ENCODE measurements at places on chromosomes 6 and 20.

- no peak for DNase-seq
Measured at GRCh38 chr6:43775535-43775885, 5.5 kb downstream of the VEGFA start.

DNA sequence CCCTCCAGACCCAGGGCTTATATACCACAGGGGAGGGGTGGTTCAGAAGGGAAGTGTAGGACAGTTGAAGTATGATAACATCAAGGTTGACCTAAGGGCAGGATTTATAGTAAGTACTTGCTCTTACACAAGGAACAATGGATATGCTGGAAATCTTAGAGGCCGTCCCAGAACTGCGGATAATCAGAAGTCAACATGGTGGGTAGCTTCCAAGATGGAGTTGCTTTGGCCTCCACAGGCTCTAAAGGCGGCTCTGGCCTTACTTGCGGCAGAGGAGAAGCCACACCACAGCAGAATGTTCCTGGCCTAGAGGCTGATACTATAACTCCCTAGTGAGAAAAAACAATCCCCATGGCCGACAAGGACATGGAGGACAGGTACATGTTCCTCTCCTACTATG lies 344.7 kb downstream of the CDC5L start:
- no peak for DNase-seq

GRCh38 chr6:28207510-28208110 lies 17.5 kb upstream of the ZSCAN9 start:
- no peak for DNase-seq

- DNase-seq = no peak
Measured at GRCh38 chr6:98845211-98846020, 11.0 kb downstream of the POU3F2 start.

DNA sequence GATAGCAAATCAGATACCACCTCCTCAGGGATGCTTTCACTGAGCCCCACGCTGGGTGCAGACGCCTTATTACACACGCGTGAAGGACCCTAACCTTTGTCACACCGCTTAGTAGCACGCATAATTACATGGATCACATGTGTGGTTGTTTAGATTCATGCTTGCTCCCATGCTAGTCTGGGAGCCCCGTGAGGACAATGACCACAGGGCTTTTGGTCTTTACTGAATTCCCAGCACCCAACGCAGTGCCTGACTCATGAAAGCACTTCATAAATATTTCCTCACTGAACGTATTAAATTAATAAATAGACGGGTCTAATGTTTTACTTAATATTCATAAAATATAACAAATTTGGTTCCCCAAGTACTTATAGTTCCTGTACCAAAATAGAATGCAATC lies 132.5 kb downstream of the ALDH8A1 start:
- DNase-seq = no peak

- DNase-seq = no peak
Measured at GRCh38 chr6:53134601-53135235, 13.9 kb downstream of the GCM1 start.

DNA sequence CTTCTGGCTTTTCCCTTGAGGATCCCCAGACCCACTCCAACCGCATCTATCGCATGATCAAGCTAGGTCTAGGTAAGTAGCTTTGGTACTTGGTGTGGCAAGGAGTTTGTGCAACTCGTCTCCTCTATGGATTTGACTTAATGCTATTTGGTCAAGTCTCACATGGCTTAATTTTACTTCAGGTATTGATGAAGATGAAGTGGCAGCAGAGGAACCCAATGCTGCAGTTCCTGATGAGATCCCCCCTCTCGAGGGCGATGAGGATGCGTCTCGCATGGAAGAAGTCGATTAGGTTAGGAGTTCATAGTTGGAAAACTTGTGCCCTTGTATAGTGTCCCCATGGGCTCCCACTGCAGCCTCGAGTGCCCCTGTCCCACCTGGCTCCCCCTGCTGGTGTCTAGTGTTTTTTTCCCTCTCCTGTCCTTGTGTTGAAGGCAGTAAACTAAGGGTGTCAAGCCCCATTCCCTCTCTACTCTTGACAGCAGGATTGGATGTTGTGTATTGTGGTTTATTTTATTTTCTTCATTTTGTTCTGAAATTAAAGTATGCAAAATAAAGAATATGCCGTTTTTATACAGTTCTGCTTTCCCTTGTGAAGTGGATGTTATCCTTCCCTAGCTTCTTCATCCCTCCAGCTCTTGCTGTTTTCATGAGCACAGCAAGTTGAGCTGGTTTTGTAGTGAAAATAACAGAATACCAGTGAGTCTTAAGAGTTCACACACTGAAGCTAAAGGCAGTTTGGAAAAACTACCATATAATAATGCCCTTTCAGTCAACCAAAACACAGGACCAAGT lies 3.8 kb downstream of the SLC35B2 start:
- DNase-seq = no peak

- DNase-seq = no peak
Measured at GRCh38 chr20:49559411-49560081, 8.4 kb downstream of the PTGIS start.

DNA sequence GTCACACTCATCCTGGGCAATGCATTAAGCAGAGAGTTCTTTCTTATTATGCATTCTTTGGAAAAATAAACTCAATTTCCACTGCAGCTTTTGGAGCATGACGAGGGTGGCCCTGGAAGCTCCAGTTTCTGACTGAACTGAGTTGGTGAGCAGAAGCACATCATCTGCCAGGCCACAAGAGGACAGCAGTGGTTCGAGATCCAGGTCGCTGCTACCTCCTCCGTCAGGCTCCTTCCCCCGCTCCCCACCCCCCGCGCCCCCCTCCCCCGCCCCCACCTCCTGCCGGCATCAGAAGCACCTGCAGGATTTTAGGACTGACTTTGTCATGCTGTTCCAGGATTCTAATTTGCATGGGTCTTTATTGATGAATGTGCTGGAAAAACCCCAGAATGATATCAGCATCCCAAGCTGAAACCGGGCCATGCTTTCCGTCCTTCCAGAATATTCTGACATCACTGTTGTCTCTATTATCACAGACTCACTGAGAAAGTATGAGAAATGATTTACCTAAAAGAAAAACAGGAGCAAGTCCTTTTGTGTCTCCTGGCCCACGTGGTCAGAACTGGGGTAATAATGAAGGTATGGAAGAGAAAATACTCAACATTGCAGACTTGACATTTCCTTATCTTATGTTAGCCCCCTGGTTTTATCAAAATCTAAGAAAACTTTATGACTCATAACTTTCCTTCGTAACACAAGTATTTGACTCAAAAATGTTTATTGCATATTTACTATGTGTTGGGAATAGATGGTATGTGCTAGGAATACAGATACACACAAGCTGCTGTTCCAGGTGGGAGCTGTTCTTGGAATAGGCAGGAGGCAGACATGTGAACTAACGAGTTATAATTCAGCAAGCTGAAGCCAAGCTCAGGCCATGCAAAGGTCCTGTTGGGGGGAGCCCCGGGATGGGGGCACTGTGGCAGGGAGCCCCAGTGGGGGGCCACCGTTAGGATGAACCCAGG lies 220.2 kb upstream of the EXOC2 start:
- no peak for DNase-seq

DNA sequence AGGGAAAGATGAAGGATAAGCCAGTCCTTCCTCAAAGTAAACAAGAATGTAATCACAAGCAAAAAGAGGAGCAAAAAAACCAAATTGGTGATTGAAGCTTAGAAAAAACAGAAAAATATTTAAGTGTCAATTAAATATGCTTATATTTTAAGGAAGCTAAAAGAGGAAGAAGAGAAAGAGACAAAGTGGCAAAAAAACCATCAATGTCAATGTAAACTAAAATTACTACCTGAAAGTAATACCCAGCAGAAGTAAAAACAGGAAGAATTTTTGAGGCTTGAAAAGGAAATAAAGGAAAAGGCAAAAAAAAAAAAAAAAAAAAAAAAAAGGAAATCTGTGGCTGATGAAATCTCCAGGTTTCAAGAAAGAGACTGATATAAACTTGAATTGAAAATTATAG lies 36.2 kb upstream of the OGFRL1 start:
- DNase-seq = no peak

GRCh38 chr6:34574647-34575293 lies 18.6 kb upstream of the SPDEF start:
- no peak for DNase-seq

- DNase-seq = no peak
Measured at GRCh38 chr6:149324428-149324827, 6.9 kb downstream of the TAB2 start.

GRCh38 chr20:10453241-10453640 lies 18.1 kb downstream of the SLX4IP start:
- no peak for DNase-seq

DNA sequence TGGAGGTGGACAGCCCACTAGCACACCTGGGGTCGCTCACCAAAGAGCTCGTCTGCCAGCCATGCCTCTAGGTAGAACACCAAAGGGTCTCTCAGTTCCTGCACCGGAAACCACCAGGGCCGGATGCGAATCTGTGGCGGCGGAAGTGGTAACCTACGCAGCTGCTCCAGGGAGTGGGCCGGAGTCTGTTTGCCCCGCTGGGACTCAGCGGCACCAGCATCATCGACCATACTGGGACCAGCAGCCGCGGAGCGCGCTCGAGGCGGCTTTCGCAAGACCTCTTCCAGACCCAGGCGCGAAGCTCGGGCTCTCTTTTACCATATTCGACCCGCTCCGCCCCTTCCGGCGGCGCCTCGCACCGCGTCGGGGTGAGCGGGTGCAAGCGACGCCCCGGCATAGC lies at the start of gene OOEP:
Gene OOEP, minus strand, starts transcription at position 335 of the 400 bp plus-strand sequence. Its CDS starts 105 bp downstream, at position 230.
- no peak for DNase-seq

- DNase-seq = no peak
Measured at GRCh38 chr6:20350215-20350614, 51.5 kb upstream of the E2F3 start.

GRCh38 chr6:94955156-94955555 lies 622.2 kb upstream of the MANEA start:
- DNase-seq = no peak

DNA sequence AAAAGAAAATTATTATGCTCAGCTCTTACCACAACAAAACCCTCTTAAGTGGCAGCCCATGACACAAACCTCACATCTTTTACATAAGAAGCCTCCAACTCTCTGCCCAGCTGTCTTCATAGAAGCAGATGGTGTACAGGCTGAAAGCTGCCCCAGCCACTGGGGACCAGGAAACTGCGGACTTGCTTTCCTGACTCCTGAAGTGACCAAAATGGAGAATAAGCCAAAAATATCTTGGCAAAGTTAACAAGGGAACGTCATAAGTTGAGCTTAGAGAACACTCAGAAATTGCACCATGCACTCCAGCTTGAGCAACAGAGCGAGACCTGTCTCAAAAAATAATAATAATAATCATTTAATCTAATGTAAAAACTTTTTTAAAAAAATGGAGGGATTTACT lies 160.3 kb upstream of the CDYL start:
- no peak for DNase-seq

DNA sequence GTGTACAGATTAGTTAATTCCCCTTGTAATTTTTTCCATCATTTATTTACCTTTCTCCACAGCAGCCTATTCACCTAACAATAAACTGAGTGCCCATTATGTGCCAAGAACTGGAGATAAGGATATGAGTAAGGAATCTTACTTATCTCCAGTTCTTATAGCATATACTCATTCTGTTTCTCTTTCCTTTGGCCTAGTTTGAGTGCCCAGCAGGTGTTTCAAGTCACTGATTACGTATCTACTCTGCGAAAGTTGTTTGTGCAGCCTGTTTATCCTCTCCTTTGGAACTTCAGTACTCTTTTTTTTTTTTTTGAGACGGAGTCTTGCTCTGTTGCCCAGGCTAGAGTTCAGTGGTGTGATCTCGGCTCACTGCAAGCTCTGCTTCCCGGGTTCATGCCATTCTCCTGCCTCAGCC lies 17.3 kb upstream of the POU5F1 start:
- no peak for DNase-seq

GRCh38 chr20:62159839-62160238 lies 16.3 kb downstream of the SS18L1 start:
- no peak for DNase-seq

DNA sequence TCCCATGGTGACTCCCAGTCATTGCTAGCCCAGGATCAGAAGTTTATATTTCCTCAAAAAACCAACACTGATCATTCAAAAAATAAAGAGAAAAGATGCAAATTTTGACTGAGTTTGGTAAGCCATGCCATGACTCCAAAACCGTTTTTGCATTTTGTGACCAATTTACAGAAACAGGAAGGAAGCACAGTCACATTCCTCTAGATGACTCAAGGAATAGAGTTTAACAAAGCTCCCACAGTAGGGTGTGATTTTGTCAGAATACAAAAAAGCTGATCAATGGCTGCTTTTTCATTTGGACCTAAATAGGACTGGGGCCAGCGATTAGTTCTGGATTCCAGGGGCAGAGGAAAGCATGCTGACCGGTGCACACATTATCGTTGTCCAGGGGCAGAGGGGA lies 179.4 kb upstream of the AFDN start:
- DNase-seq = no peak

- no peak for DNase-seq
Measured at GRCh38 chr6:104653781-104654180, 205.9 kb downstream of the HACE1 start.

DNA sequence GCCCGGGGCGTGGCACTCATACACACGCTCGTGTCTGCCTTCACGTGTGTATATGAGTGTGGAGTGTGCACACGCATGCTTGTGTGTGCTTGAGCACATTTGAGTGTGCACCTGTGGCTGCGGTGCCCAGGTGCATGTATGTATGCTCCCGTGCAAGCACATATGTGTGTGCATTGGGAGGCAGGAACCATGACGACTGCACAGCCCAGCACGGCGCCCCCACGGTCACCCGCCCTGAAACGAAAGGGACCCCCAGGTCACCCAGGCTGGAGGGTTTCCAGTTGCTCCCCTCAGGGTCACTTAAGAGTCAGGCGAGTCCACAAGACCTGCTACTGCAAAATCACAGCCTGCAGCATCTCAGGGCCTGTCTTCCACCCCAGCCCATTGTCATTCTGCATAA lies 94.7 kb downstream of the YTHDF1 start:
- no peak for DNase-seq

DNA sequence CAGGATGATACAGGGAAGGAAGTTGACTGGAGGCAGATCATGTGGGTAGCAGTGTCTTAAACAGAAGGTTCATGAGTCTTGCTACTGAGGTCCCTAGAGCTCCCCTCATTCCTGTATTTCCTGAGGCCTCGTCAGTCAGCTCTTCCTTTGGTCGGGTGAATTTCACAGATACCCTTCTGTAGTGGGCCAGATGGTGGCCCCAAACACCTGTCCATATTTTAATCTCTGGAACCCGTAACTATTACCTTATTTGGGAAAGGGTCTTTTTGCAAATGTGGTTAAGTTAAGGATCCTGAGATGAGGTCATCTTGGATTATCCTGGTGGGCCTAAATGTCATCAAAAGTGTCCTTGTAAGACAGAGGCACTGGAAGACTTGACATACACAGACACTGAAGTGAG lies 9.6 kb downstream of the KCNS1 start:
- DNase-seq = no peak

DNA sequence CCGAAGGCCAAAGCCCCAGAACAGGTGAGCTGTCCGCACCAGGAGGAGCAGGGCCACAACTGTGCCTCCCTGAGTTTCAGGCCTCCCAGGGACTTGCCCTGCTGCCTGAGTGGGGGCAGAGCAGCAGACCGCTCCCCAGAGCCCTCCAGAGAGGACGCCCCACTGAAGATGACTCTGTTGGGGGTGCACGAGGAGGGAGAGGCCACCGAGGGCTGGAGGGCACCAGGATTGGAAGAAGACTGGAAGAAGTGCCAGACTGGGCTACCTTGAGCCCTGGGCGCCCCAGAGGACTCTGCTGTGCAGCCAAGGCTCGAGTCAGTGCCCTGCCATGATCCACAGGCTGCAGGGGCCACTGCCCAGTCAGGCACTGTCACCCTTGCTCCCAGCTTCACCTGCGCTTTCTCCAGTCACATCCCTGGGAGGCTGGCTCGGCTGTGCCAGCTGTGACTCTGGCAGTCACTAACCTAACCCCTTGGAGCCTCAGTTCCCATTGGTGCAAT lies 11.3 kb downstream of the CST7 start:
- no peak for DNase-seq

Measured in stimulated activated CD8-positive, alpha-beta memory T cell treated with anti-CD3 and anti-CD28 coated beads, Interleukin-2, amount 100 ng/mL, for 1 hour (primary cell).